ENCODE measurements at places on chromosomes 4 and X.

GRCh38 chrX:31228415-31228832 is 156.6 kb upstream of the FTHL17 start:
- no peak for DNase-seq

- no peak for DNase-seq
These were observed 312.1 kb upstream of the GATB start for GRCh38 chr4:152072906-152073305.

DNA sequence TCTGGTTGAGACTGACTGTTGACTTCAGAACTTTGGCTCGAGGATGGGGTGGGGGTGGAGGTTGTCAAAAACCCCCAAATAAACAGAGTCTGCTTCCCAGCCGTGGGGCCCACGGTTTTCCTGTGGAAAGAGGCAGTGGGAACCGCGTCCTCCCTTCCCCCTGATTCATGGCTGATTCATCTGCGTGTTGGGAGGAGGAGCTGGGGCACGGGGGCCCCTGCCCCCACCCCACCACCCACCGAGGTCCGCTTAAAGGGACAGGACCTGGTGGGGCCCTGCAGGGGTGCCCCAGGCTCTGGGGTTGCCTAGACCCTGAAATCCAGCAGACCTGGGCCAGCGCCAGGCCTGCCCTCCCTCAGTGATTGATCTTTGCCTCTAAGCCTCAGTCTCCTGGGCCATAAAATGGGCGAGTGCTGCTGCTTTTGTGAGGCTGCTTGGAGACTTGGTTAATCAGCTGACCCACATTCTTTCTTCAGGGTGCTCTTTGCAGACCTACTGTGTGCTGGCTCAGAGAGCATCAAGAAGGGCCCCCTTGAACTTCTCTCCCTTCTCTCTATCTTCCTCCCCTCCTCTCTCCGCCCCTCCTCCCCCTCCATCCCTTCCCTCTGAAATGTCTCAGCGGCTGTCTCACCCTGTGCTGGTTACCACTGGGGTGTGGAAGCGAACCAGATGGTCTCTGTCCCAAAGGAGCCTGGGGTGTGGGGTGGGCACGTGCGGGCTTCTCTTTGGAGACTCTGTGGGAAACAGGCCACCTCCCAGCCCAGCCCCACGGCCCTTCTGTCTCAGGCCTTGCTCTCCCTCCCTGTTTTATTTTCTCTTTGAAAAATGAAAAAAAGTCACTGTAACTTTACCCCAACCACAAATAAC is 9.1 kb downstream of the HTRA3 start:
- no peak for DNase-seq

DNA sequence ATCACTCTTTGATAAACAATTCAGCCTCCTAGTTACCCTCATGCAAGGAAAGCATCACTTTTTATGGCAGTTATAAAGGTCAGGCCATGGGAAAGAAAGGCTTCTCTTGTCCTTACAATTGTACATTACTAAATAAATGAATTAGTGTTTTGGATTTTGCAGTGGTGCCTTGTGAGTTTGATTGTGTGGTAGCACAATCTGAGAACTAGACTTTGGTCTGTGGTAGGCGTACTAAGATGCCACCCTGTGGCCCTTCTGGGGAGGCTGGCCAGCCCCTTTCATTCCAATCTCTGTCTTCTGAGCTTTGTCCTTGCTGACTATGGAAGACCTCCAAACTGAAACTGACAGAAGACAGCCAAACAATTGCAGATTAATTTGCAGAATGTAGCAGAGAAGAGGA is 14.6 kb upstream of the HNRNPD start:
- no peak for DNase-seq

Measured in NCI-H1092 (cell line).